ENCODE measurements at places on chromosomes 1 and 21. TPM values are rescaled to one million over a fixed set of nuclear protein-coding genes. Genes with fewer than 3 reads are reported as not detected.

C8B gene
- not detected for total RNA-seq

C8A gene
- not detected for total RNA-seq

- peak; percentile 93 for DNase-seq
Observed at GRCh38 chr1:201348211-201348566, 29.3 kb downstream of the TNNT2 start.

DNA sequence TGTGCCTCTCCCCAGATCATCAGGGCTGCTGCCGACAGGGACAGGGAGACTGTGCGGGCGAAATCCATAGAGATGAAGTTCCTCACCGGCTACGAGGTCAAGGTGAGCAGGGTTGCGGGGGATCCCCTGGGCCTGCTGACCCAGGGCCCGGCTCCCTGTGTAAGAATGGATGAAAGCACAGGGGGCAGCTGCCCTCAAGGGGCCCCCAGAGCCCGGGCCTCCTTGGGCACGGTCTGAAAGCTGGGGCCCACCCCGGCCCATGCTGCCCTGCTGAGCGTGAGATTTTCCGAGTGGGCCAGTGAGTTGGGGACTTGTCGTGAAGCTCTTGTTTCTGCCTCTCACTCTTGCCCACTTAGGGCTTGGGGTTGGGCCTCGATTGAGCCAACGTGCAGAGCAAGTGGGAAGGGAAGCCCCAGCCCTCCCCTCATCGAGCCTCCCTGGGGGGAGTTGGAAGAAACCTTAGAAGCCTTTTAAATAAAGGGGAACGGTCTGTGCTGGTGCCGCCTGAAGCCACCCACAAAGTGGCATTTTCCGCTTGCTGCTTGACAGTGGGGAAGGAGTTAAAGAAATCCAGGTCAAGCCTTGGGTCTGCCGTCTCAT lies 45.2 kb downstream of the COQ8A start:
- DNase-seq: peak; percentile 70

DNA sequence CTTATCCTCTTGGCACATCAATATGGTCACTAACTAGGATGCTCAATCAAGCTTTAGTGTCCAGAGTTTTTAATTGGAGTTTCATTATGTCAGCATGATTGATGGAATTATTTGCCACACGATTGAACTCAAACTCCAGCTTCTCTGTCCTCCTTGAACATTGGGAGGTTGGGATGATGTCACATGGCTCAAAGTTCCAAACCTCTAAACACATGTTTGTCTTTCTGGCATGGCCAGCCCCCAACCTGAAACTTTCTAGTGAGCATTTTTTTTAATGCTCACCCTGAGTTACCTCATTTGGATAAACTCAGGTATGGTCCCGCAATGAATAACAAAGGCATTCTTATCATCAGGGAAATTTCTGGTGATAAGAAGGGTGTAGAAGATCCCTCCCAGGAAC lies 86.0 kb downstream of the RHOU start:
- DNase-seq: no peak

IGSF3 gene
- under 0.01 TPM for total RNA-seq

TCEA3 gene
- 28.9 TPM for total RNA-seq

DNA sequence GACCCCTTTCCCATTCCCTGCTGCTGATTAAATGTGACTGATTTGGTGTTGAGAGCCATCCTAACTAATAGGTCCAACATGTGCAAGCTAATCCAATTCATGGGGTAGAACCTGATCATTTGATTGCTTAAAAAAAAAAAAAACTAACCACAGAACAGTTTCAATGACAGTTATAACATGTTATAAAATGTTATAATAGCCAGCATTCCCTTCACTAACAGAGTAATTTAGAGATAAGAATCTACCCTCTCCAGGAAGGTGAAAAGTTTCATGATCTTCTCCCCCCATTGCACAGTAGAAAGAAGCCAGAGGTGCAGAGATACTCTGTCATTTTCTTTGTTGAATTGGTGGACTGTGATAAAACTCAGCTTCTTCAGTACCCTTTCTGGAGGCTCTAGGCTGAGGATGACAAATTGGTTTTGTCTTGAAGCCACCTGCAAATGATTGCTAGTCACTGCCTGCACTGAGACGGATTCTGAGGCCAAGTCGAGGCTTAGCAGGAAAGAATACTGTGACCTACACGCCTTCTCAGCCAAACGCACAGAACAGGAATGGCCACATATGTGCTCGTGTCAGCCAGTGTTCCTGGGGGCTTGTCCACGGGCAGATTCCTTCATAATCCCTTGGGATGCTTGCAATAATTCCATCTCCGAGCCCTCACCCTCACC lies 215.7 kb upstream of the IRF2BP2 start:
- DNase-seq: no peak

Measured in osteoblast (primary cell).